ENCODE measurements at places on chromosomes 4 and X.
A peak's percentile ranks its signal among the peaks of the same experiment; 100 is the strongest.

DNA sequence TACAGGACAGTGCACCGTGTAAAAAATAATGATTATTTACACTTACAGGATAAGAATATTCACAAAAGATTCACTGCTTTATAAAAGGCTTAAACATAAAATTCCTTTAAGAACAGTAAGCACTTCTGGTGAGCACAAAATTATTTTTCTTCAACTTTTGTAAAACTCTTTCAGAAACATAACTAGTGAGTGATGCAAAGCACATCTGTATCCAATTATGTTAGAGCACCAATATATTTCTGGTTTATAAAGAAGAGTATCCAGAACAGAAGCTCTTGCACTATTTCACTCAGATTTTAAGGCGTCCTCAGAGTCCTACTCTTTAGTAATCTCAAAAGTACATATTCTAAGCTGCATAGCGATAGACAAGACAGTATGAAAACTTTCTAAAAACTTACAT lies 276.0 kb downstream of the C4orf33 start:
- H3K36me3 ChIP-seq = no peaks in the 10 kb centered on the region
- no peak overlapping the region for H3K27ac ChIP-seq
- H3K4me3 ChIP-seq = no peak overlapping the region
- DNase-seq = no peak

GRCh38 chr4:8694226-8694625 lies 101.7 kb downstream of the CPZ start:
- H3K36me3 ChIP-seq = no peaks in the 10 kb centered on the region
- no peak overlapping the region for H3K4me3 ChIP-seq
- no peak for DNase-seq
- no peaks in the 10 kb centered on the region for H3K27me3 ChIP-seq
- H3K4me1 ChIP-seq = no peaks in the 10 kb centered on the region

DNA sequence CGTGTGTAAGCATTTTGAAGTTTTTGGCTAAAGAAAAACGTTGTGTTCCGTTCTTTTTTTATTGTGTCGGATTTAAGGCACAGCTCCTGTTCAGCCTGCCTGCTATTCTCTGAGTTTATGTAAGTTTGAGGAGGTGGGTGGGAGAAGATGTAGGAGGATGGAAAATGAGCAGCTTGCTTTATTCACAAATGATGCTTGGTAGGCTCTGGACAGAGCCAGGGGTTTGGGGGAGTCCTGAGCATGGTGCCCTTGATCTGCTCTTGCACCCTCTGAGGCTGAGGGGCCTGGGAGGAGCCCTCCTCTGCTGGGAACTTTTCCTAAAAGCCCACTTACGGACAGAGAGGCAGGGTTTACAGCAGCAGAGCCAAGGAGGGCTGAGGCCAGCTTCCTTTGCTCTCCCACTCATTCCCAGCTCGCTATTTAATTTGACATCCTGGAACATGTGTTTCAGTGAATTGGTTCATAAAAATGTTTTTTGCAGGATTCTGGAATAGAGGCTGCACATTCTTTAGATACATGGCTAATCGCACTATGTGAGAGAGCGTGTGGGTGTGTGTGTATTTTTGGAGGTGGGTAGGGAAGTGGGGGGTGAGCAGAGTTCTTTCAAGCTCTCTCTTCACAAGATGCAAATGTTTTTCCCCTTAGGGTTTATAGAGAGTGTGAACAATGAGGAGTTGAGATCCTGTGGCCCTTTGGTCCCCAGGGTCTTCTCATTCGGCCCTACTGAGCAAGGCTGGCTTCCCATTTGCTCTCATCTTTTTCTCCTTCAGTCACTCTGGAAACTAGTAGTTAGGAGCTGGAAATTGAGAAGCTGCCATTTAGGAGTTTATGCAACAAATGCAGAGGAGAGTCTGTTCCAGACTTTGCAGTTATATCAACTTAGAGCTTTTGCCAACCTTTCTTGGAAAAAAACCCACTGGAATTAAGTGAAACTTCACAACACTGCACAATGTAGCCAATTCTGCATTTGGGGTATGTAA lies 32.1 kb downstream of the TMEM131L start:
- peaks cover 66% of the 10 kb centered on the region for H3K36me3 ChIP-seq
- no peak for DNase-seq
- peak overlapping the region; percentile 67 for H3K4me3 ChIP-seq
- H3K27me3 ChIP-seq = no peaks in the 10 kb centered on the region
- peaks cover 92% of the 10 kb centered on the region for H3K4me1 ChIP-seq
- H3K27ac ChIP-seq = peak overlapping the region; percentile 91

DNA sequence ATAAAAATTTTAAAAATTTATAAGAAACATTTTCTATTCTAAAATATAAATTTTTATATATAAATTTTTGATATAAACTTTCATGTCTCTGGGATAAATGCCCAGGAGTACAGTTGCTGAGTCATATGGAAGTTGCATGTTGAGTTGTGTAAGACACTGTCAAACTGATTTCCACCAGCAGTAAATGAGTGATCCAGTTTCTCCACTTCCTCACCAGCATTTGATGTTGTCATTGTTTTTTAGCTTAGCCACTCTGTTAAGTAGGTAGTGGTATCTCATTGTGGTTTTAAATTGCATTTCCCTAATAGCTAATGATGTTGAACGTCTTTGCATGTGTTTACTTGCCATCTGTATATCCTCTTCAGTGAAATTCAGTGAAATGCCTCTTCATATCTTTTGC lies 66.5 kb downstream of the MAMLD1 start:
- H3K4me3 ChIP-seq = no peak overlapping the region
- H3K27me3 ChIP-seq = peaks cover 6% of the 10 kb centered on the region
- H3K36me3 ChIP-seq = no peaks in the 10 kb centered on the region
- no peak overlapping the region for H3K27ac ChIP-seq

GRCh38 chrX:10404436-10404835 lies 215.9 kb downstream of the MID1 start:
- no peaks in the 10 kb centered on the region for H3K27me3 ChIP-seq
- H3K4me1 ChIP-seq = no peaks in the 10 kb centered on the region
- no peaks in the 10 kb centered on the region for H3K36me3 ChIP-seq
- DNase-seq = no peak
- no peak overlapping the region for H3K4me3 ChIP-seq
- H3K27ac ChIP-seq = no peak overlapping the region

- DNase-seq = no peak
- no peaks in the 10 kb centered on the region for H3K27me3 ChIP-seq
- no peaks in the 10 kb centered on the region for H3K4me1 ChIP-seq
- peaks cover 4% of the 10 kb centered on the region for H3K36me3 ChIP-seq
Measured at GRCh38 chr4:105050896-105051295, 95.8 kb upstream of the TET2 start.

GRCh38 chr4:21320034-21320433 lies 619.8 kb downstream of the PACRGL start:
- H3K4me1 ChIP-seq = no peaks in the 10 kb centered on the region
- H3K36me3 ChIP-seq = no peaks in the 10 kb centered on the region
- H3K27me3 ChIP-seq = no peaks in the 10 kb centered on the region
- no peak overlapping the region for H3K4me3 ChIP-seq
- no peak overlapping the region for H3K27ac ChIP-seq

DNA sequence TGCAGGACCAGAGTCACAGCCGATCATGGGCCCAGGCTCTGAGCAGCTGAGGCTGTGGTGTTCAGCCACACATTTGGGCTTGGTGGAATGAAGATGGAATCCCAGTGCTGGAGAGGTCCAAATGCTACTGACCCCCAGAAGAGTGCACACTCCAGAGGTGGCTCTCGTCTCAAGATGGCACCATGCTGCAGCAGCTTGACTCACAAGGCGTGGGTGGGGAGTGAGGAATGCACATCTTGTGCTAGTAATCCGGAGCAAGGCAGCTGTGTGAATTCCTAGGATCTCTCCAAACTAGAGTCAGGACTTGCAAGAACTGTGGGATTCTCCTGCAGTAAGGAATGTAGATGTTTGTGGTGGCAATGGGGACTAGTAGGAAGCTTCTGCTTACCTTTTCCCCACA lies 28.7 kb downstream of the RAB28 start:
- peaks cover 26% of the 10 kb centered on the region for H3K36me3 ChIP-seq
- no peak overlapping the region for H3K4me3 ChIP-seq
- no peaks in the 10 kb centered on the region for H3K27me3 ChIP-seq

DNA sequence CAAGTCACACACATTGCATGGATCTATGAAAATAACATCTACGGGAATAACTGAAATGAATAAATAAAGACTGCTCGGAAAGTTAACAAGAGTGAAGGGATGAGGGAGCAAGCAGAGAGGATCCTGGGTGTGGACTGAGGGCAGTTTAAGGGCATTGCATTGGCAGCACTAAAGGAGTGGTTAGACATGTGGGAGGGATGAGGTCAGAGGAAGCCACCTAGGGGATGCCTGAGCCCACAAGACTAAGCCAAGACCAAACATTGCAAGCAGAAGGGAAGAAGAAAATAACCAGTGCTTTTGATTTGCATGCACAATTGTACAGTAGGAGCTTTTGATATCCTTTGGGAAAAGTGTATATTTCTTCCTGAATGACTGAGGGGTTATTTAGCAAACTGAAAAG lies 106.1 kb downstream of the MSL3 start:
- H3K4me3 ChIP-seq = no peak overlapping the region
- H3K27me3 ChIP-seq = peaks cover 5% of the 10 kb centered on the region
- peak; percentile 24 for DNase-seq
- no peak overlapping the region for H3K27ac ChIP-seq
- peaks cover 7% of the 10 kb centered on the region for H3K4me1 ChIP-seq

GRCh38 chr4:91829531-91829930 lies 474.2 kb upstream of the GRID2 start:
- no peaks in the 10 kb centered on the region for H3K4me1 ChIP-seq
- no peak overlapping the region for H3K27ac ChIP-seq
- H3K27me3 ChIP-seq = no peaks in the 10 kb centered on the region
- no peak overlapping the region for H3K4me3 ChIP-seq
- no peak for DNase-seq

DNA sequence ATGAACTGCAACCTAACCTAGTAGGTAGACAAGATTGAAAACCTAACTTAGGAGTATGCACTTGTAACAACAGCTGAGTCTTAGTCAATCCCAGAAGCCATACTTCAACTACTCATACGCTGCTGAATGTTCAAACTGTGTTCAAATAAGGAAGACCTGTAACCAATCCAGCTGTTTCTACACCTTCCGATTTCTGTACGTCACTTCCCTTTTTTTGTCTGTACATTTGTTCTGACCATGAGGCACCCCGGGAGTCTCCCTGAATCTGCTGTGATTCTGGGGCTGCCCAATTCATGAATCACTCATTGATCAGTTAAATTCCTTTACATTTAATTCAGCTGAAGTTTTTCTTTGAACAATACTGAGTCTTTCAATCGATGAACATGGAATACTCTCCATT lies 89.5 kb downstream of the BMP3 start:
- no peak overlapping the region for H3K4me3 ChIP-seq
- no peaks in the 10 kb centered on the region for H3K4me1 ChIP-seq
- H3K36me3 ChIP-seq = no peaks in the 10 kb centered on the region
- no peak for DNase-seq
- peaks cover 3% of the 10 kb centered on the region for H3K27me3 ChIP-seq
- H3K27ac ChIP-seq = no peak overlapping the region

DNA sequence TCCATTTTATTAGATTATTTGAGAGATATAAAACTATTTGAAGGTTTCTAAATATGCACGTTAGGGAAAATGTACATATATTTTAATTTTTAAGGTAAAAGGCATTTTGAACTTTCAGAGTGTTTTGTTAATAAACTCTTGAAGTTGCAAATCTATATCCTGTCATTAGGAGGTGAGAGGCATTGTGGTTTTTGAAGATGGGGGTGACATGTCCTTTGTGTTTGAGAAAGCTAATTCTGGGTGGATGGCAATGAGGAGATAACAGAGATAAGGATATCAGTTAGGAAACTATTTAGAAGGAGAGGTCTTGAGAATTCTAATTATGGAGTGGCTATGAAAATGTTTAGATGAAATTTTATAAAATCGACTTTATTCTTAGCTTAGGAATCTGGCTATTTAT lies 6.1 kb downstream of the STIM2 start:
- peaks cover 70% of the 10 kb centered on the region for H3K4me1 ChIP-seq
- no peak for DNase-seq
- peaks cover 30% of the 10 kb centered on the region for H3K36me3 ChIP-seq
- H3K27me3 ChIP-seq = no peaks in the 10 kb centered on the region
- H3K4me3 ChIP-seq = peak overlapping the region; percentile 4
- H3K27ac ChIP-seq = no peak overlapping the region

GRCh38 chr4:166432842-166433241 lies 559.8 kb downstream of the TLL1 start:
- no peaks in the 10 kb centered on the region for H3K4me1 ChIP-seq
- no peaks in the 10 kb centered on the region for H3K27me3 ChIP-seq
- H3K27ac ChIP-seq = no peak overlapping the region
- no peak for DNase-seq

- no peak for DNase-seq
- no peak overlapping the region for H3K27ac ChIP-seq
- peaks cover 29% of the 10 kb centered on the region for H3K4me1 ChIP-seq
Measured at GRCh38 chr4:104493081-104493831, 1.4 kb downstream of the CXXC4 start.

GRCh38 chr4:61318431-61318830 lies 118.3 kb downstream of the ADGRL3 start:
- H3K27ac ChIP-seq = no peak overlapping the region
- DNase-seq = no peak
- H3K27me3 ChIP-seq = no peaks in the 10 kb centered on the region
- no peaks in the 10 kb centered on the region for H3K36me3 ChIP-seq
- no peaks in the 10 kb centered on the region for H3K4me1 ChIP-seq

- no peaks in the 10 kb centered on the region for H3K4me1 ChIP-seq
- H3K36me3 ChIP-seq = no peaks in the 10 kb centered on the region
- DNase-seq = no peak
- H3K27me3 ChIP-seq = no peaks in the 10 kb centered on the region
- H3K27ac ChIP-seq = no peak overlapping the region
Measured at GRCh38 chrX:96181605-96182004, 503.0 kb upstream of the DIAPH2 start.

GRCh38 chr4:154120690-154121345 lies 331.9 kb upstream of the SFRP2 start:
- H3K27ac ChIP-seq = no peak overlapping the region
- no peaks in the 10 kb centered on the region for H3K36me3 ChIP-seq

DNA sequence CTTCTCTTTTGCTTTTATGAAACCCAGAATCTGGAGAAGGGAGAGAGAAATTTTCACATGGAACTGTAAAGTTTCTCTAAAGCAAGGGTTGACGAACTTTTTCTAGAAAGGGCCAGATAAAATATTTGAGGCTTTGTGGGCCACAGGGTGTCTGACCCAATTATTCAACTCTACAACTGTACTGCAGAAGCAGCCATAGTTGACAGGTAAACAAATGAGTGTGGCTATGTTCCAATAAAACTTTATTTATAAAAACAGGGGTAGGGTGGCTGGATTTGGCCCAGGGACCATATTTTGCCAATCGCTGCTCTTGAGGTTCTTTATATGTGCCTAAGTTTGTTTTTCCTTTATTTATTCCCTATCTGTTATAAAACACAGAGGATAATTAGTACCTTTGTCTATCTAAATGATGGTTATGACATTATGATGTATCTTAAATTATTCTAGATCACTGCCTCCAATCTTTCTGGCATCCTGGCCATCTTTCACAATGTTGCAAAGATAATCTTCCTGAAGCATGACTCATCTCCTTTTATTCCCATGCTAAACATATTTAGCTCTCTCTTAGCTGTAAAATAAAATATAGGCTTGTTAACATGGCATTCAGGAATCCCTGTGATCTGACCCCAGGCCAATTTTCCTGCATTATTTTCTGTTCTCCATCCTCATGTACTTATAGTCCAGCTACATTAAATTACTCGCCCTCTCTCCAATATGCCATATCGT lies 106.8 kb upstream of the CBLL2 start:
- no peaks in the 10 kb centered on the region for H3K4me1 ChIP-seq
- no peaks in the 10 kb centered on the region for H3K36me3 ChIP-seq
- no peaks in the 10 kb centered on the region for H3K27me3 ChIP-seq
- no peak for DNase-seq

GRCh38 chr4:147923854-147924253 lies 192.0 kb downstream of the ARHGAP10 start:
- no peak for DNase-seq
- no peak overlapping the region for H3K27ac ChIP-seq
- H3K27me3 ChIP-seq = no peaks in the 10 kb centered on the region
- no peaks in the 10 kb centered on the region for H3K36me3 ChIP-seq
- no peak overlapping the region for H3K4me3 ChIP-seq
